Left renal pelvis (tissue), 4 donors: ENCODE measurements at places on chromosomes 1 and 21.

DNA sequence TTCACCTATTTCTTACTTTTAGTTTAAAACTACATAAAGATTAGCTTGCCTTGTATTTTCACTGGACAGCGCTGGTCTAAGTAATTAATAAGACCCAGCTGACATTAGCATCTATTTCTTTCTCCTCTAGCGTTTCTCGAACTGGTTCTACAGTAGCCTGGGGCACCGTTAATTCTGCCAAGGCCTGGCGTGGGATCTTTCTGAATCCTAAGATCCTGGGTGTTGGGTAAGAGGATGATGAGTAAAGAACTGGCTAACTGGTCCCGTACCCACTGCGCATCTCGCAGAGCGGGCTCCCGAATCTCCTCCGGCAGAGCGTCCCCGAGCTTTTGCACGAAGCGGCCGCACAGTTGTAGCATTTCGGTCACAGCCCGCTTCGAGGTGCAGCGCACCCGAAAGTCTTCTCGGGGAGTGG lies 309 bp downstream of the NSL1 start:
- no peak for DNase-seq

DNA sequence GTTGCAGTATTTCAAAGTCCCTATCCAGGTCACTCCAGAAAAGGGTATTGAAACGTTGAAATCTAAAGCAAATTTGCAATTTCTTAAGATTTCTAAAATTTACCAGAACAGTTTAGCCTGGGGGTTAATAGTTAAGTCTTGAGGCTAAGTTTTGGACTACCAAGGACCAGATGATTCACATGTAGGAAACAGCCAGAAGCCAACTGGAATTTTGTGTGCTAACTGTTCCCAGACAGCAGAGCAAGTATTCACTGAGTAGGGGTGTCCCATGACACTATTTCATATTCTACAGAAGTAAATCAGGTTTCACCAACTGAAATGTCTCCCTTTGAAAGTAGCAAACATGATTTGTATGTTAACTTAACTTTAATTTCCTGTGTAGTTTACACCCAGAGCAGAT lies 11.5 kb upstream of the C1orf105 start:
- no peak for DNase-seq

- no peak for DNase-seq
These were observed 396 bp downstream of the ELAVL4 start for GRCh38 chr1:50109116-50109515.

DNA sequence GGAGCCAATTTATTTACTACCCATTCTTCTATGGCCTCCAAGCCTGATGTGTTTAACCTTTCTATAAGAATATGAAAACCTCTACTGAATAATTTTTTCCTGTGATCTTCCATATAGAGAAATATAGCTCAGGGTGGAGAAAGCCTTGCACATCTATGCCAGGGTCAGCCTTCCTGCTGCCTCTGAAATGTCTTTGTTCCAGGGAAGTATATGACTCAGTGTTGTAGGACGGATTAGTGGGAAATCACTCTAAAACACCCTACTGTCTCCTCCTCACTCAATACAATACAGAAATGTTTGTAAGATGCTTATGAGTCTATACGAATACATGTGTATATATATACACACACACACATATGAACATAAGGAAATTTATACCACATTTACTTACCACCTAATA lies 1044.9 kb downstream of the BRINP3 start:
- DNase-seq: no peak

DNA sequence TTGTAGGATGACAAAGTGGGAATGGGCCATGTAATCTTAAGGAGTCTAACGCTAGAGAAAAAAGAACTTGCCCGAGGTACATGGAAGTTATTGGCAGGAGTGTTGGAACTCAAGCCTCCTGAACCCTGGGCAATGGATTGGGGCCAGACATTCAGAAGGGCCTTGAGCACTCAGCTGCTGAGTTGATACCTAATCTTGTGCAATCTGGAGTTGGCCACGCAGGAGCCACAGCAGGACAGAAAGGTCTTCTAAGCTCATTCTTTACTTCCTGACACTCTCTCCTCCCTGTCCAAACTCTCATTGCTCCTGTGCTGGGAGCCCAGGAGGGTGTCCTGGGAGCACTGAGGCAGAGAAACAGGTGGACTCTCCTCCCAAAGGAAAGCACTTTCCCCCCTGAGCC lies 25.1 kb upstream of the CSF1 start:
- no peak for DNase-seq
